ENCODE measurements at places on chromosomes 5 and 9. TPM values are rescaled to one million over a fixed set of nuclear protein-coding genes. Genes with fewer than 3 reads are reported as not detected.

GRCh38 chr5:158010831-158011230 lies 151.9 kb upstream of the CLINT1 start:
- peaks cover 24% of the 10 kb centered on the region for H3K27me3 ChIP-seq
- no peak for DNase-seq
- no peaks in the 10 kb centered on the region for H3K36me3 ChIP-seq
- H3K4me3 ChIP-seq: no peak overlapping the region
- no peaks in the 10 kb centered on the region for H3K4me1 ChIP-seq
- no peak overlapping the region for H3K27ac ChIP-seq

SCGB3A2 gene
- not detected for total RNA-seq

- H3K36me3 ChIP-seq: peaks cover 21% of the 10 kb centered on the region
- peaks cover 43% of the 10 kb centered on the region for H3K4me1 ChIP-seq
- H3K4me3 ChIP-seq: peak overlapping the region; percentile 77
- peaks cover 2% of the 10 kb centered on the region for H3K27me3 ChIP-seq
- H3K27ac ChIP-seq: peak overlapping the region; percentile 83
Observed at GRCh38 chr9:126325821-126326220, 808 bp upstream of the MVB12B start.

DNA sequence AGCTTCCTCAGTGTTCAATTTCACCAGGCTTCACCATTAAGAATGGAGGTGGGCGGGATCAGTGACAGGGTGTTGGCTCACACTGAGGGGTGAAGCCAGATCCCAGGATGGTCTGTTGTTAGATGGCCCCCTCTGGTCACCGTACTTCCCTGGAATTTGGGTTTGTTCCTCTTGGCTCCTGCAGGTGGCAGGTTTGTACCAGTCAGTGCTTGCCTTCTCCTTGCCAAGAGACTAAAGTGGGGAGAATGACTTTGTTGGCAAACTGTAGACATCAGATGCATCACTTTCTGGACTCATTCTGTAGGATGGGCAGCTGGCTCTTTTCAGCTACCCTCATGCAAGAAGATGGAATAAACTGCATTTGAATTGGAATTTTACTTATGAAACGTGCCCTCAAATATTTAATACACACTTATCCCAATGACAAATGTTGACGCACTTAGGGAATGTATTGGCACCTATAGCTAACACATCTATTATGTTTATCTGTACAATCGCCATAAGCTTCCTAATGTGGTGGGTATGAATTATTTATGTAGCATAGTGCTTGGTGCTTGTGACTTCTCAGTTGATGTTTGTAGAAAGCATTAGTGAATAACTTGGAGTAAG lies 31.4 kb upstream of the ANKRD55 start:
- H3K4me3 ChIP-seq: no peak overlapping the region
- peaks cover 2% of the 10 kb centered on the region for H3K4me1 ChIP-seq
- peak; percentile 34 for DNase-seq
- H3K36me3 ChIP-seq: no peaks in the 10 kb centered on the region

DNA sequence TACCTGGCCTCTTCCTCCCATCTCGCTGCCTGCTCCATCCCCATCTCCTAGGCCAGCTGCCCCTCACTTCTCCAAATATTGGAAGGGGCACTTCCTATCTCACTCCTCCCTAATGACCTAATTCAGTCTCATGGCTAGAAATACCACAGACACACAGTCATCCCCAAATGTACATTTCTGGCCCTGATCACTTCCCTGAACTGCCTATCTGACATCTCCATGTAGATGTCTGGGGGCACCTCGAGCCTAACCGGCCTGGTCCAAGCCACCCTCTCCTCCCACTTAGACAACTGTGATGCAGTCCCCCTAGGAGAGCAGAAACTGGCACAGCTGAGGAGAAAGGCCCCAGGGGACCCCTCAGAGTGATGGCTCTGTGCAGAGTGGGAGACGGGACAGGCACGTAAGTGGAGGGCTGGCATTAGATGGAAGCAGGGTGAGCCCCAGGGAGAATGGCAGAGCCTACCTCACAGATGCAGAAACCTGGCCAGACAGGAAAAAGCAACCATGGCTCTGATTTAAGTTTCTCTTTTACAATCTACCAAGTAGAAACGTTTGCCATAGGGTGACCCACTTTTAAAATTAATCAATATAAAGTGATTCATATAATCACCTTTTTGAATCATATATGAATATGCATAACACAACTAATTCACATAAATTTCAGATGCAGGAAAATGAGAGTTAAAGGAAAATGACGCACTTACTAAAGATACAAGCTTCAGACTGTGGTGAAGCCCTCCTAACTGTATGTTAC lies 22.1 kb downstream of the CAMSAP1 start:
- DNase-seq: no peak
- no peak overlapping the region for H3K27ac ChIP-seq
- H3K4me3 ChIP-seq: no peak overlapping the region
- no peaks in the 10 kb centered on the region for H3K27me3 ChIP-seq

Data from activated CD8-positive, alpha-beta T cell treated with anti-CD3 and anti-CD28 coated beads, Interleukin-2, amount 10 ng/mL, durations not matched to agents 7 days and 5 days (primary cell).